Natural killer cell (primary cell): ENCODE measurements at places on chromosomes 1 and 21. TPM values are rescaled to one million over a fixed set of nuclear protein-coding genes. Genes with fewer than 3 reads are reported as not detected.

Gene LMX1A
- total RNA-seq, result not detected

Gene CLEC20A
- not detected for total RNA-seq

DNA sequence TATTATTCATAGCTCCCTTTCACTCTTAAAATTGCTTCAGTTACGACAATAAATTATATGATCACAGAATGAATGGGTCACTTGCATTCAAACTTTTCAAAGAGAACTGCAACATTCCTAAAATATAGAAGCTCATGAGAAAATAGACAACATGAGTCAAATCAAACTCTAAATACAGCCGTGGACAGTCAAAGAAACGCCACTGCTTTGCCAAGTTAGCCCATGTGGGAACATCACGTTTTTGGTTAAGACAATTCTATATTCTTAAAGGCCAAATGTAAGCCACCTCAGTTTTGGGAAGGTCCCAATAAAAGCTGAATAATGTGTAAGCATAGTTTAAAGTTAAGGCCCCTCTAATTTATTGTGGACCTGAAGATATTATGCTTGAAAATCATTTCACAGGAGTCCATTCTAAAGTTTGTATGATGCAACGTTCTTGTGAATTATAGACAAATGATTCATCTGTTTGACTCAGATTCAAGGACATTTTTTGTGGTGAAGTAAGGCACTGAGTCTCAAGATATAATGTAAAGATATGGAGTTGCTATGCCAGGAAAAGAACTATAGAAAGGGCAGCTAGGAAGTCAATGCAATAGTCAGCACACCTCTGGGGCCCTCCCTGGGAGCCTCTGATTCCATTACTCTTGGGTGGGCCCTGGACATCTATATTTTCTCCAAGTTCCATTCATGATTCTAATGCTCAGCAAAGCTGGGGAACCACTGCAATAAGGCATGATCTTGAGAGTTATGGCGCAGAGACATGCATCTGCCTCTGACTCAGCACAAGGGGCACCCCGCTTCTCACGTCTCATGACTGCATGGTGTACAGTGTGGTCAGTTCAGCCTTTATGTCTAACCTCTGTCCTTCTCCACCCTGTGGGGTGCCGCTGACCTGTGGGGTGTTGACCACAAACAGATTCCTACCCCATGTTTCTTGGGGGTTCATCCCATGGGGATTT lies 33.9 kb downstream of the ETS2 start:
- H3K4me3 ChIP-seq, result no peak overlapping the region
- DNase-seq, result no peak
- no peaks in the 10 kb centered on the region for H3K36me3 ChIP-seq
- no peaks in the 10 kb centered on the region for H3K27me3 ChIP-seq
- no peaks in the 10 kb centered on the region for H3K4me1 ChIP-seq
- H3K27ac ChIP-seq, result no peak overlapping the region

DNA sequence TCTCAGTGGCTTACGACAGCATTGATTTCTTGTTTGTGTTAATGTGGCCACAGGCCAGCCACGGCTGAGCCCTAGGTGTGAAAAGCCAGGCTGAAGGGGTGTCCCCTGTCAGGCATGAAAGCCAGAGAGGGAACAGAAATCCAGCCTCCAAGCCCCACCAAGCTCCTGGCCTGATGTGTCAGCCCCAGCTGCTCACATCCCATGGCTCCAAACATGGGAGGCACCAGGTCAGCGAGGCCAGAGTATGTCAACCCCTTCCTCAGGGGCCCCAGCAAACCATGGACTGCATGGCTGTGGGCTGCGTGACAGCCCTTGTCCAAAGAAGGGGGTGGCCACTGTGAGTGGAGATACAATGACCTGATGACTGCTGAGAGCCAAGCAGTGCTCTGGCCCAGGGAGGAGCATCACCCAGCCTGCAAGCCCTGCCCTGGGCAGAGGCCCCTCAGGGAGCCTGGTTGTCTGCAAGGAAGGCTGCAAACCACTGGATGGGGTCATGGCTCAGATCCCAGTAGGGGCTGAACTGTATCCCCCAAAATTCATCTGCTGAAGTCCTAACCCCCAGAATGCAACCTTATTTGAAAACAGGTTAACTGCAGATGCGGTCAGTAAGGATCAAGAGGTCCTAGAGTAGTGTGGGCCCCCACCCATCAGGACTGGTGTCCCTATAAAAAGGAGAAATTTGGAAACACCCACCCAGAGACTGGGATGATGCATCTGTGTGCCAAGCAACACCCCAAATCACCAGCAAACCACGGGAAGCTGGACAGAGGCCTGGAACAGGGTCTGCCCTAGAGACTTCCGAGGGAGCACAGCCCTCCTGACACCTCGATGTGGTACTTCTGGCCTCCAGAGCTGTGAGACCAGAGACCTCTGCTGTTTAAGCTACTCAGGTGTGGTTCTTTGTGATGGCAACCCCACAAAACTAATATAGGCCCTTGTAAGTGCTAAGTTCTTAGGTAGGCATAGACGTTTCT lies 3.3 kb upstream of the MX2 start:
- H3K4me3 ChIP-seq, result no peak overlapping the region
- H3K36me3 ChIP-seq, result no peaks in the 10 kb centered on the region
- H3K27ac ChIP-seq, result no peak overlapping the region
- no peak for DNase-seq

DNA sequence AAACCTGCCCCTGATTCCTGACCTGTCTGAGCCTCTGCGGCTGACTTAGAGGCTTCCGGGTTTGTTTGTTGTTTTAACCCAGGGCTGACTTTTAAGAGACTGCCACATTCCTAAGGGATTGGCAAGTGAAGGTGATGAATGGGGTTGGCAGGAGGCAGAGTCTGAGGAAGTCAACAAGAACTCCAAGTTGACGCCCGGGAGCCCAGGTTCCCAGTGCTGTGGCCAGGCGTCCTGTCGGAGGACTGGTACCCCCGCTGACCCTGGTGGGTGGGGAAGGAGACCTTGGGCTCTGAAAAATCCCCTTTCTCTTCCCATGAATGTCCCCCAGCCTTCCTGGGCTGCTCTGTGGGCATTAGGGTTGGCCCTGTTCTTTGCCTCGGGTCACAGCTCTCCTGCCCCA lies 19.7 kb upstream of the EPS8L3 start:
- no peak for DNase-seq
- no peak overlapping the region for H3K27ac ChIP-seq
- no peaks in the 10 kb centered on the region for H3K36me3 ChIP-seq
- H3K4me1 ChIP-seq, result peaks cover 16% of the 10 kb centered on the region
- peaks cover 2% of the 10 kb centered on the region for H3K27me3 ChIP-seq

- no peaks in the 10 kb centered on the region for H3K4me1 ChIP-seq
- H3K27ac ChIP-seq, result no peak overlapping the region
- H3K4me3 ChIP-seq, result no peak overlapping the region
- no peaks in the 10 kb centered on the region for H3K36me3 ChIP-seq
Observed at GRCh38 chr1:115987623-115988022, 11.3 kb downstream of the SLC22A15 start.
